ENCODE measurements at places on chromosomes 5 and 9.
A peak's percentile ranks its signal among the peaks of the same experiment; 100 is the strongest.

- DNase-seq = no peak
These were observed 96.1 kb downstream of the WDR41 start for GRCh38 chr5:77396017-77396416.

GRCh38 chr5:98341038-98342032 is 432.1 kb upstream of the RGMB start:
- no peak for DNase-seq

DNA sequence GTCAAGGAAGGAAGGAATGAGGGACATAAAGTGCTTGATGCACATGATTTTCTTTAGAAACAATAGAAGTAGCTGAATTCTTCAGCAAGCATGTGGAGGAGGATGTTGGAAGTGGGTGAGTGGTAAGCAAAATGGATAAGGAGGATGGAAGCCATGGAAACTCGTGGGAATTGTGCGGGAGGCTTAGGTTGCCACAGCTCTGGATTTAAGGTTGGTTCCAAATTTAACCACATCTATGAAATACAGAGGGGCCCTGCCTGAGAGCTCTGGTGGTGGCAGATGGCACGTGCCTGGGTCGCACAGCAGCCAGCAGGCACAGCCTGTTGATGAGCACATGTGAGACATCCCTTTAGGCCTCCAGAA is 284.7 kb downstream of the SMARCA2 start:
- no peak for DNase-seq

DNA sequence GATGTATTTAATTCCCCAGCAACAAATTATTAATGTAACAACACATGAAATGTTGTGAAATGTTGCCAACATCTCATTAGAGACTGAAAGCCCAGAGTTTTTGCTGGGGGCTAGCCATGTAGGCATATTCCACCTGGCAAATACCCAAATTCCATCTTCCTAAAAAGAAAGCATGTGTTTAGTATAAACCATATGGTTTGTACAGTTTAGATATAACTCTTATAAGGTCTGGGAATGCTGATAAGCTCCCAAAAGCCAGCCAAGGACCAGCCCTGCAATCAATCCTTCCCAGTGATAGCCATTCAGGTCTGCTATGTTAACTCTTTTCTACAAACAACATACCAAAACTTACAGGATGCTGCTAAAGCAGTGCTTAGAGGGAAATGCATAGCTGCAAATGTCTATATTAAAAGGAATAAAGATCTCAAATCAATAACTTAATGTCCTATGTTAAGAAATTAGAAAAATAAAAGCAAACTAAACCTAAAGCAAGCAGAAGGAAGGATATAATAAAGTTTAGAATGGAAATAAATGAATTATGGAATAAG is 158.9 kb downstream of the AUH start:
- DNase-seq = no peak

DNA sequence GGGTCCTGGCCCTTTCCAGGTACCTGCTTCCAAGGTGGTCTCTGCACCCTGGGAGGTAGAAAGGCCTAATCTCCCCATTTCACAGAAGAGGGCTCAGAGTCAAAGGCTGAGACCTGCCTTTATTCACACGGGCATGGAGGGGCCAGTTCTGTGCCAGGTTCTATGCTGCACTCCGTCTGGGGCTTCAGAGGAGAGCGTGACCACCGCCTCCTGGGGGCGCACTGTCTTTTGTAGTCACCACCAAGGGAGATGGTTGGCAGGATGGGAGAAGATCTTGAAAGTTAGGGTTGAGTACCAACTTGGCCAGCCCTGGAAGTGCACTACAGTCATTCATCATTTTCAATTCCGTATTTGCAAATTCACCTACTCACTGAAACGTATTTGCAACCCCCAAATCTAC is 23.7 kb upstream of the PRDM12 start:
- DNase-seq = no peak

GRCh38 chr5:11214864-11215644 is 454.0 kb upstream of the DAP start:
- DNase-seq = no peak

DNA sequence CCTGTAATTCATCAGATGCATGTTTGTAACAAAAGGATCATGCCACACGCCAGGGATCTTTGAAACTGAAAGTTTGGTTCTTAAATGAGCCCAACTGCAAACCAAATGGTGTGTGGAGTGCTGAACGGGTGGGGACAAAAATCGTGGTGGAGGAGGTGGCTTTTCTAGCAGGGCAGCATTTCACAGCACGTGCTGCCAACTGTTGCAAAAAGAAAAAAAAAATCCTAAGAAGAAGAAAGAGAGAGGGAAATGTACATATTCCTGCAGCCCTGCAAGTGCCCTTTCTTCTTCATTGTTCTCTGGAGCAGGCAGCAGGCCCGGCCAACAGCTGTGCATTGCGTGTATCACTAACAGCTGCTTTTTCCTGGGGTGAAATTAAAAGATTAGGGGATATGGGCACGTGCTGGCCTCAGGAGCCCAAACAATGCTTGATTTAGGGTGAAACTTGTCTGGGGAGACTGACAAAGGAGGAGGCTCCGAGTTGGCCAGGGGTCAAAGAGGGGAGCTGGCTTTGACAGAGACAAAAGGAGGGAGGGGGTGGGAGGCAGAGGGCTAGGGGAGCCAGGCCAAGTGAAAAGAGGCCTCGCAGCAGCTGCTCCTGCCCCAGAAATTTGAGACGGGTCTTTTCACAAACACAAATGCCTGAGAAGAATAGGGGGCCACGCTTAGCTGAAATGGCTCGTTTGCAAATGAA is 73.0 kb downstream of the GADD45G start:
- DNase-seq = no peak

GRCh38 chr9:38294220-38294960 is 98.1 kb upstream of the ALDH1B1 start:
- no peak for DNase-seq

- DNase-seq = no peak
These were observed 8.8 kb downstream of the NAA35 start for GRCh38 chr9:85949586-85950335.

GRCh38 chr5:44681906-44682305 is 126.8 kb upstream of the MRPS30 start:
- DNase-seq = no peak

DNA sequence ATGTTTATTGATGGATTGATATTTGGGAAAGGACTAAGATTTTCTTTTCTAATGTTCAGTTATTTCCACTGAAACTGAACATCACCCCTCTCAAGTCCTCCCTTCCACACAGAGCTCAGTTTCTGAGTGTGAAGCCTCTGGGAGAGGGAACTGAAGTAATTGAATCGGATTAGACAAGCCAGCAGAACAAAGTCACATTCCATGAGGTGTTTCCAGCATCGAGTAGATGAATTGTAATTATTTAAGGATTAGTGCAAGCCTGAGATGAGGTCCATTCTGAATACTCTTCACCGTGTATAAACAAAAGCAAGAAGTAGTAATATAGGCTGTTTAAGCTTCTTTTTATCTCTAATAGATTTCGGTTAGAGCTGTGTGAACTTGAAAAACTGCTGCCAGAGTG is 2060.5 kb downstream of the MAT2B start:
- no peak for DNase-seq

- no peak for DNase-seq
These were observed 10.0 kb upstream of the CLIC3 start for GRCh38 chr9:137006116-137007003.

- DNase-seq = no peak
These were observed 242.6 kb upstream of the PAPPA start for GRCh38 chr9:115910959-115911358.

DNA sequence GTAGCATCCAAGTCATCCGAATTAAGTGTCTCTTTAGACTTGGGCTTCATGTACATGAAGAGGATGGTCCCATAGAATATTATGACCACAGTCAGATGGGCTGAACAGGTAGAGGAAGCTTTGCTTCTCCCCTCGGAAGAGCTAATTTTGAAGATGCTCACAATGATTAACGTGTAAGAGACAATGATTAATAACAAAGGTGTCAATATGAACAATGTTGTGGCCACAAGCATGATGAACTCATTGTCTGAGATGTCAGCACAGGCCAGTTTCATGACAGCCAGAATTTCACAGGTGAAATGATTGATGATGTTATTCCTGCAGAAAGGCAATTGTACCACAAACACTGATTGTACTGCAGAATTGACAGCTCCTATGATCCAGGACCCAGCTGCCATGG is 626 bp downstream of the OR13C2 start:
- no peak for DNase-seq

GRCh38 chr9:131349881-131350563 is 43.9 kb upstream of the PRRC2B start:
- DNase-seq = peak; percentile 87

DNA sequence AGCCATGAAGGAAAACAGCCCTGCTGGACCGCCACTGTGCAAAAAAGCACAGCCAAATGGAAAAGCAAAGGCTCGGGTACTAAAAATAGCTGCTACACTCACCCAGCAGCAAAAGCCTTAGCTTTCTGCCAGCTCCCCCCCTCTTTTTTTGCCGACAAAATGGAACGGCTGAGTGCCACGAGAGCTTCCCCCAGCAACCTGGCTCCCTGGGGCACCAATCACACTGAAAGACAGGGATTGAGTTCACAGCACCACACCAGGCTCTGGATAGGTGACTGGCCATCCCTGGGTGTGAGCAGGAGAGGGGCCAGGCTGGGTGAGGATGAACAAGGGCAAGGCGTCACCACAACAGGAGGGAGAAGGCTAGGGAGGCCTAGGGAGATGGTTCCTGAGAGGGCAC is 66.7 kb downstream of the SIL1 start:
- DNase-seq = no peak

DNA sequence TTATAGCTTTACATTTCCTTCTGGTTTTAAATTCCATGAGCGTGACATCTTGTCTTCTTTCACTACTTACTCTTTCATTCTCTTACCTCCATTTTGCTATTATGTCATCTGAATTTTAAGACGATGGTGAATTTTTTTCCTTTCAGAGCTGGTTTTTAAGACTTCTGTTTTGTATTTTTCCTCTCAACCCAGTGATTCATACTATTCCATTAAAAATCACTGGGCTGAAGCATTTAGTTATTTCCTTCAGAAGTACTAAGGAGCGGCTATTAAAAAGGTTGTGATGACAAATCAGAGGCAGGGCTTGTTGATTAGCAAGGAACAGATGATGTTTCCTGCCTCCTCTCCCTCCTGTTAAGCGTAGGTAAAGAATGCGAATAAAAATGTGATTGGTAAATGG is 16.5 kb downstream of the AGXT2 start:
- no peak for DNase-seq

DNA sequence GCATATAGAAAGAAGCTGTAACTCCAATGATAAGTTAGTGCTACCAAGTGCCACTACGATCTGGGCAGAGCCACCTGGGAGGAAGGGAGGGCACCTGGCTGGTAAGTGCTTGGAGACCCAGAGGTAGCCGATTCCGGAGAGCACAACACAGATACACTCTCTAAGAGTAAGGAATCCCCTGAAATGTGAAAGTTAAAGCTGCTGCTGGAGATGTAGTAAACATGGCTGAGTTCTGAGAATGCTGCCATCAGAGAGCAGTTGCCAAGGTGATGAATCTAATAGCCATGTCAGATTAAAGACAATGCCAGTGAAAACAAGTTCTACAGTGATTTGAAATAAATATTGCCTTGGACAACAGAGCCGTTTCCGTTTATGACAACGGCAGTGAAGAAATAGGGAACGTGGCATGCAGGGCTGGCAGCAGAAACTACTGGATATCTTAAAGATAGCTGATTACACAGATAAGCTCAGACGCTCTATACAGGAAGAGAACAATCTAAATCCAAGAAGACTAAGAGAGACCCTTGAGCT is 561.2 kb upstream of the C9orf72 start:
- no peak for DNase-seq

DNA sequence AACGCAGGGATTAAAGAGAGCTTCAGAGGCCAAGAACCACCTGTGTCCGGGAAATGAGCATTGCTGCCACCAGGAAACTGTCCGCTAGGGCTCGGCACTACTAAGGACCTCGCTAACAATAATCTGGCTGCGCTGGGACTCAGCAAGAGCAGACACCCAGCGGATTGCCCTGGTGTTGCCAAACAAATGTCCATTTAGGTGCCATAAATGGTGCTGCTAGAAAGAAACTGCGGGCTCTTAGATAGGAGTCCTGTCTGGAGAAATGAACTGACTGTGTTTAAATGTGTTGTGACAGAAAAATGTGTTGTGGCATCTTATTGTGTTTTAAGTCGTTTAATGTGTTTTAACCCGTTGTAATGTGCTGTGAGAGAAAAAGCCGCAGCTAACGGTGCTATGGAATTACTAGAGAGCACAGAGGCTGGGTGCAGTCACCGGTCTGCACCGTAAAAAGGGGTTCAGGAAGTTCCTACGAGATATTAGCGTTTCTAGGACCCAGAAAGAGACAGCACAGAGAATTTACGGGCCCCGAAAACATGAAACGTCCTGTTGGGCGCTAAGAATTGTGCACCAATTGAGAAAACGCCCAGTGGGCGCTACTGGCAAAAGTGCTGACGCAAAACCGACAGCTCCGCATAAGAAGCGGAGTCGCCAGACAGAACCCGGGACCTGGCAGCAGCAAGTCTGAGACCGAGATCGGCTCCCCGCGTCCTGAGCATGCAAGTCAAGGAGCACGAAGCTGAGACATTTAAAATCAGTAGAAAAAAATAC is 90.6 kb downstream of the ANXA2R start:
- peak; percentile 60 for DNase-seq

- no peak for DNase-seq
These were observed at the start of gene PANK3 for GRCh38 chr5:168578538-168579487. TSS of gene PANK3 (minus strand) at chr5:168579368. CDS start at chr5:168579283, 85 bp downstream.

DNA sequence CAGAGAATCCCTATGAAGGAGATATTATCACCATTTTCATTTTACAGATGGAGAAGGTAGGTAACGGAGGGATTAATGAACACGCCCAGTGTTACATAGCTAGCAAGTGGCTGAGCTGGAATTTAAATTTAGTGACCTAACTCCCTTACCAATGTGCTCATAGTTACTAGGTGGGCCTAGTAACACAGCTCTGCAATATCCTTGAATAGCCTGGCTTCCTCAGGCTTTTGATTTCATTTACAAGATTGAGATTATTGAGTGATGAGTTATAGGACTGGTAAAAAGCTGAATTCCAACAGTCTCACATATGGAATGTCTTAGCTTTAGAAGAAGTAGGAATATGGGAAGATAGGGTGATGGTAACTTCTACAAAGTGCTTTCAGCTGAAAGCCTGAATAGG is 336.3 kb upstream of the KIF2A start:
- DNase-seq = no peak

GRCh38 chr9:106277966-106278365 is 583.6 kb downstream of the TMEM38B start:
- no peak for DNase-seq

DNA sequence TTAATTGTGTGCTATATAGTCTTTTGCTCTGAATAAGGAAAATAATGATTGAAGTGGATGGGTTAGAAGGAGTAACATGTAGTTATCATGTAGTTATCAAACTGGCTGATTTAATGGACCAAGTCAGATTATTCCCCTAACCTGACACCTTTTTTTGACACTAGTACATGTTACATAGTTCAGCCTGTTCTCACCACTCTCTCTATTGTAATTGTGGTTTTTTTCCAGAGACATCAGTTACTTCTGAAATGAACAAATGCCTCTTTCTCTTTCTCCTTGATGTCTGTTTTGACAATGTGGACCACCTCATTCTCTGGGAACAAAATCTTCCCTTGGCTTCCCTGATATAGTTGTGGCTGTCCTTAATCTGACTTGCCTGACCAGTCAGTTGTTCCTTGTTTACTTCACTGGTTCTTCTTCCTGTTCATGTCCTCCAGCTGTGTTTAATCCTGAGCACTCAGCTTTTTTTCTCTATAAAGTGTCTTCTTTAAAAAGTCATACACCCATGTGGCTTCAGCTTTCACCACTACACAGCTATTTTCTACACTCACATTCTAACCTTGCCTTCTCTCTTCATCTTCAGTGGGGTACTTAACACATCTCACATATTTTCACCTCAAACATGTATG is 243.4 kb downstream of the ARRDC3 start:
- DNase-seq = no peak
